ENCODE measurements at places on chromosomes 3 and 15.

DNA sequence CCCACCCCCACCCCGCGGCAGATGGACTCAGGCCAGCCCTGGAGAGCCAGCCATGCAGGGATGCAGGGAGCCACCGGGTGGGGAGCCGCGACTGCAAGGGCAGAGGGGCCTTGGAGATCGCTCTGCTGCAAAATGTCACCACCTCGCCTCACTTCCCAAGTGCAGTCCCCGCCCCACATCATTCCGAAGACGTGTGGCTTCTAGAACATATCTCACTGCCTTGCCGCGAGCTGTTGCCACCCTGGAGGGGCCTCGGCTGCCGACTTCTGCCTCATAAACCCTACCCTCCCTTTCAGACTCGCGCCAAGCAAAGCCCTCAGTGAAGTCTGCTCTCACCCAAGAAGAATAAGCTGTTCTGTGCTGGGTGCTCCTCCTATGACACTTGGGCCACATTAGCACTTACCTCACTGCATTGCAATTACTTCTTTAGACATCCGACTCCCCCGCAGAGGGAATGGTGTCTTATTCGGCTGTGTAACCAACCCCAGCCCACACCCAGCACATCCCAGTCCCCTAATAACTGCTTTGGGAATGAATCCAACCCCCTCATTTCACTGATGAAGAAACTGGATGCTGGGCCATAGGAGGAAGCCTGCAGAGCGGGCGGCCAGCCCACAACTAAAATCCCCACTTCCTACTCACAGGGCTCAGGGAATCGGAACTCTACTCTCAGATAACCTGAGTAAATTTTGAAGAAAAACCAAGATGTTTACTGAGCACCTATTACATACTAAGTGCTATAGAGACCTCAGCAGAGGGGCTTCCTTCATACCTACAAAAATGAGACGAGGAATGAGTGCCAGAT is 8.6 kb downstream of the TLE3 start:
- no peak for DNase-seq

- no peak for DNase-seq
Observed at GRCh38 chr15:77857419-77857818, 220.1 kb downstream of the TBC1D2B start.

- DNase-seq, result no peak
Observed at GRCh38 chr15:33639978-33640377, 328.3 kb upstream of the CHRM5 start.

DNA sequence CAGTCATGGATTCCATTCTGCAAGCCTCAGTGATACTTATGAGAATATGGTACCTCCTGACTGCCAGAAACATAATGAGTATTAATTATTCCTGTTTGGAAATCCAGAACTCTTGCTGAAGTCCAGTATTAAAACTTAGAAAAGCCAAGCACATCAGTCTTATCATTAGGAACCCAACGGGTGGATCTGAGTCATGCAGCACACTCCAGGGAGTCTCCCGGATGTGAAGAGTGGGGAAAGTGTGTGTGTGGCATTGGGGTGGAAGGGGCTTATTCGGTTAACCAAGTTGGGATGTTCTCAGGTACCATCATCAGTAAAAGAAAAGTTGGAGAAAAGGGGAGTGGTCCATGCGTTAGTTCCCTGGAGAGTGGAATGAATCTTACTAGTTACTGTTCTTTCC is 181.1 kb downstream of the PLCL2 start:
- no peak for DNase-seq

DNA sequence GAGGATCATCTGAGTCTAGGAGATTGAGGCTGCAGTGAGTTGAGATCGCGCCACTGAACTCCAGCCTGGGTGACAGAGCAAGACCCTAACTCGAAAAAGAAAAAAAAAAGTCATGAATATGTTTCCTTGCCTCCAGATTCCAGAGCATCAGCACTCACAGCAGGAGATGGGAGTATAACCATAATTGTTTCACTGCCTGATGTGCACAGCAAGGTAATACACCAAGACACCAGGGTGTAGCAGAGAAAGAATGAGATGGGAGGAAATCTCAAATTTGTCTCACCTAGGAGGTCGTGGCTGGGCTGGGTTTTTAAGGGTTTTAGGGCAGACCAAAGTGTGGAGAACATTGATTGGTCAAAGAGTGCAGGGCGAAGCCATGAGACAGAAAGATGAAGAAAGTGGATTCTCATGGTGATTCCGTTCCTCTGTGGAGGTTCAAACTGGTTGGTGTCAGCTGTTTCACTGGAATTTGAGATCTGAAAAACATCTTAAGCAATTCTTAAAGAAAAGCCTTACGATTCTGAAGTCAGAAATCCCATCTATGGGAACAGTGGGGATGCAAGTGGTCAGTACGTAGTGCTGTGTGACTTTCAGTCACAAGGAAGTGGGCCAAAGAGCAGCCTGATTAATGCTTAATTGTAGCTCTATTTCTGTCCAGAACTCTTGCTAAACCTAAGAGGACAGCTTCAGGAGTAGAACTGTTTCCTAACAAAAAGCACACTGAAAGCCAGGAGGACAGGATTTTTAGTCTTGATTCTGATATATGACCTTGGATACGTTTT is 7.8 kb upstream of the C15orf61 start:
- no peak for DNase-seq

- DNase-seq, result no peak
Observed at GRCh38 chr15:29087521-29088285, 181.9 kb downstream of the NSMCE3 start.

DNA sequence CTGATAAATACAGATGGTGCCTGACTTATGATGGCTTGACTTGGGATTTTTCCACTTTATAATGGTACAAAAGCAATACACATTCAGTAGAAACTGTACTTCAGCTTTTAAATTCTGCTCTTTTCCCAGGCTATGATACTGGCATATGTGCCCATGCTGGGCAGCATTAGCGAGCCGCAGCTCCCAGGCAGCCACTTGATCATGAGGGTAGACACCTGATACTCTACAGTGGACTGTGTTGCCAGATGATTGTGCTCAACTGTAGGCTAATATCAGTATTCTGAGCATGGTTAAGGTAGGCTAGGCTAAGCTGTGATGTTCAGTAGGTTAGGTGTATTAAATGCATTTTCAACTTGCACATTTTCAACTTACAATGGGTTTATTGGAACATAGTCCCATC is 17.7 kb upstream of the FEM1B start:
- no peak for DNase-seq

DNA sequence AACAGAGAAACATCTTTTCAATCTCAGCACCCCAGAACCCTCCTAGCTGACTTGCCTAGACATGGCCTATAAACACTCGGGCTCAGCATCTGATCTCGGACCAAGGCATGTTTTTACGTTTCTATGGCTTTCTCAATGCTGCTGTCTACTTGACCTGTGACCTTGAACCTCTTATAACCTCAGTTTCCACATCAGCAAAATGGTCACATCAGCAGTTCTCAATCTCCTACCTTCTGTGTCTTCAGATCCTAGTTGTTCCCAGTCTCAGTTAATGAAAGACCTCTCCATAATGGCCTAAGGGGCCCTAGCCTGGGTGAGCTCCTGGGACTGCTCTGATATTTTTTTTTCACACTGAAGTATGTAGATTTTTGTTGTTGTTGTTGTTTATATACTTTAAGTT is 39.6 kb downstream of the SSUH2 start:
- no peak for DNase-seq

DNA sequence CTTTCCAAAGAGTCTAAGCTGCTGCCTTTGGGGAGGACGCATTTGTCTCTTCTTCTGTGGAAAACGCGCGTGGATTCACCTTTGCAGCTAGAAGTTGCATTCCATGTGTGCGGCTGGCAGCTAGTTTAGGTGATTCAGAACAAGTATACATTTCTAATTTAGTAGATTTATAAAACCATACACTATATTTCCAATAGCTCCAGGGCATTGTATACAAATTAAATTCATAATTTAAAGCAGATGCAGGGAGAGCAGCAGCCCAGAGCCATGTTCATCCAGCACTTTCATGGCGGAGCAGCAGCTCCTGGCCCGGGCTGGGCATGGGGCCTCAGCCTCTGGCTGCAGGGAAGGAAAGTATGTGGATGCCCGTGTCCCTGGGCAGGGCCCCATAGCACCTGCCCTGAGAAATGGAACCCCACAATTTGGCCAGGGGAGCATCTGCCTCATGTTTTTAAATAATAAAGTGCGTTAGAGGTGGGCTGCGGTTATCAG is 42.8 kb upstream of the SEC22A start:
- no peak for DNase-seq

DNA sequence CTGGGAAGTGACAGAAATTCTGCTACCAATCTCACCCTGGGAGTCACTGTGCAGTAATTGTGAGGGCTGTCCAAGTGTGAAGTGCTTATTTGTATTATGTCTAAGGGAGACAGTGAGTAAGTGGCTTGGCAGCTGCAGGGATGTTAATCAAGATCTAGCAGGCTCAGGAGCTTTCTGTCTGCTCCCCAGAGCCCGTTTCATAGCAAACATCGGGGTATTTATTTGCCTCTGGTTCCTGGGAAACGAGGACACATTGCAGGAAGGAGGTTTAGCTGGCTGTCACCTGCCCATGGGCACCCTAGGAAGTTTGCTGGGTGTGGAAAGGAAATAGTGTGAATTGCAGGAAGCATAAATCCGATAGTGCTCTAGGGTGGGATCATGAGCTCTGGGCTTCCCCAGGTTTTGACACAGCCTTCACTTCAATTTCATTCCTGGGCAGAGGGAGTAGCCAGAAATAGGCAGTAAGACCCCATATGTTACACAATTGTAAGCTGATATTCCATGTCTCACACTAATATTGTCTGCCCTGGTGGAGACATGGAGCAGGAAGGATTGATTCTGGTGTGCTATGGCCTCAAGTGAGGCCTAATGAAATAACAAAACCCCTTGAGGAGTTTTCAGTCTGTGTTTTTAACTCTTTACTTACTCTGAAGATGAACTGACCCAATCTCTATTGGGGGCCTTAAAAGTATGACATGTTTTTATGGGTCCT is 74.1 kb upstream of the MITF start:
- DNase-seq, result no peak

DNA sequence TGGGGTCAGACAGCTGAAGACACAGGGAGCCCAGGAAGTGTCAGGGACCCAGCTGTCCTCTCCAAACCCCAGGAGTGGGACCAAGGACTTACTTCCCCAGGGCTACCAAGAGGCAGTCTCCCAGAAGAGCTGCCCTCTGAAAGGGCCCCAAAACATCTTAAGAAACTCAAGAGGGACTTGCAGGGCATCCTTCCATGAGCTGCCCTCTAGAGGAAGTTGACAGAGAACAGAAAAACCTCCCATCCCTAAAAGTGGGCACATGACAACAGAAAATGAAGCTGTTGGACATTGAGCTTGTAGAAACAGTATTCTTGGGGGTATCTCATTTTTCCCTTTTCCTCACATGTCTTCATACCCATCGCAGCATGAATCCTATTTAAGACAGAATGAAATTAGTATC is 58.9 kb downstream of the MECOM start:
- no peak for DNase-seq

DNA sequence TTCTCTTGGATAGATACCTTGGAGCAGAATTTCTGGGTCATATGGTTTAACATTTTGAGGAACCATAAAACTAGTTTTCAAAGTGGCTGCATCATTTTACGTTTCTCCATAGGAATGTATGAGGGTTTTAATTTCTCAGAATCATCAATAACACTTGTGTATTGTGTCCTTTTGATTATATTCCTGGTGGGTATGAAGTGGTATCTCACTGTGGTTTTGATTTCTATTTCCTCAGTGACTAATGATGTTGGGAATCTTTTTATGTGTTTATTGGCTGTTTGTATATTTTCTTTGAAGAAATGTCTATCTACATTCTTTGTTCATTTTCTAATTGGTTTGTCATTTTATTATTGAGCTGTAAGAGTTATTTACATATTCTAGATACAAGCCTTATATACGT is 28.8 kb downstream of the CDIN1 start:
- DNase-seq, result no peak

DNA sequence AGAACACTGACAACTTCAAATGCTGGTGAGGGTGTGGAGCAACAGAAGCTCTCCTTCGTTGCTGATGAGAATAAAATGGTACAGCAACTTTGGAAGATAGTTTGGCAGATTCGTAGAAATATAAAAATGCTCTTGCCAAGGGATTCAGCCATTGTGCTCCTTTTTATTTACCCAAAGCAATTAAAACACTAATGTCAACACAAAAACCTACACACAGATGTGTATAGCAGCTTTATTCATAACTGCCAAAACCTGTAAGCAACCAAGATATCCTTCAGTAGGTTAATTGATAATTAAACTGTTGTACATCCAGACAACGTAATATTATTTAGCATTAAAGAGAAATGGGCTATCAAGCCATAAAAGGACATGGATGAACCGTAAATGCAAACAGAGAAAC is 37.8 kb upstream of the LSAMP start:
- DNase-seq, result no peak
